ENCODE measurements at places on chromosomes 2 and 18.

GRCh38 chr18:49815927-49816326 lies 2.6 kb upstream of the ACAA2 start:
- peaks cover 9% of the 10 kb centered on the region for H3K4me1 ChIP-seq
- H3K27ac ChIP-seq = no peak overlapping the region
- no peak for DNase-seq

DNA sequence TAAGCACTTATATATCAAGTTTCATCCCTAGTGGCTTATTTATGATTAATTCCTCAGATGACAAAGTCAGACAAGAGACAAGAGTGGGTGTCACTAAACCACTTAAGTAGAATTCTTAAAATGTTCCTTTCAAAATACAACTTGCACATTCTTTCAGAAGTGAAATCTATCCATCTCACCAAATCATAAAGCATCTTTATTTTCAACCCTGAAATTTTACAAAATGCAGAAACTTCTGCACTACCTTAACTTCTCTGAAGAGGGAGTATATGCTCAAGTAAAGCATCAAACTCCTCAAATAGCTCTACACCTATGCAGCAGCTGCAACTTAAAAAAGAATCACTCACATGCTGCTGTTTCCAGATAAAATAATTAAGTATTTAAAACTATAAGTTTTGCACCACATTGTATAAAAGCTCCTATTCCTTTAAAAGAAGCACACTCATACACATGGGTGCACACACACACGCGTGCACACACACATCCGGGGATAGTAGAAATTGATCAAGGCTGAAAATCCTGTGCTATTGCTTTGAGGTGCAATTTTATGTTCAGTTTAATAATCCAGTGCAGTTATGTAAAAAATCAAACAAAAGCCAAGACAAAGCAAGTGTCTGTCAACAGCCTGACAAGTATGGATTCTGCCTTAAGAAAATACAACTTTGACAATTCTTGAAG lies 244.5 kb downstream of the TCF4 start:
- H3K4me3 ChIP-seq = no peak overlapping the region
- H3K36me3 ChIP-seq = no peaks in the 10 kb centered on the region
- H3K4me1 ChIP-seq = no peaks in the 10 kb centered on the region
- no peak overlapping the region for H3K27ac ChIP-seq
- H3K27me3 ChIP-seq = no peaks in the 10 kb centered on the region
- DNase-seq = no peak

GRCh38 chr2:46865181-46865970 lies 50.2 kb downstream of the MCFD2 start:
- H3K4me1 ChIP-seq = no peaks in the 10 kb centered on the region
- no peaks in the 10 kb centered on the region for H3K36me3 ChIP-seq
- no peak overlapping the region for H3K4me3 ChIP-seq
- no peak overlapping the region for H3K27ac ChIP-seq
- no peak for DNase-seq

DNA sequence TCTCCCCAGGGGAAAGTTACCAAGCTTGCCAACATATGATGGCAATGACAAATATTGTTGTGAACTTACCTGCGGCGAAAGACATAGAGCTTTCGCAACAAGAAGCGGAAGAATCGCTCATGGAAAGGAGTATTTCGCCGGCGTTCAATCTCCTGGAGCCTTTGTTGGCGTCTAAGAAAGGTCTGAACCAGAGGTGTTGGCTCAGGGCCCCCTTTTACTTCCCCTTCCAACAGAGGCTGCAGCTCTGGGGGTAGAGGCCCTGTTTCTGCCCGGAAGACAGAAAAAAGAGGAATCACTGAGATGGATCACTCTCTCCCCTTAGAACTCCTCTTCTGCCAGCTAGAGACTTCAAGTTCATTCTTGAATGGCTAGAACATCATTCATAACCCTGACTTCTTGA lies 10.8 kb downstream of the GGCX start:
- no peaks in the 10 kb centered on the region for H3K27me3 ChIP-seq
- no peaks in the 10 kb centered on the region for H3K4me1 ChIP-seq
- no peaks in the 10 kb centered on the region for H3K36me3 ChIP-seq
- no peak for DNase-seq

DNA sequence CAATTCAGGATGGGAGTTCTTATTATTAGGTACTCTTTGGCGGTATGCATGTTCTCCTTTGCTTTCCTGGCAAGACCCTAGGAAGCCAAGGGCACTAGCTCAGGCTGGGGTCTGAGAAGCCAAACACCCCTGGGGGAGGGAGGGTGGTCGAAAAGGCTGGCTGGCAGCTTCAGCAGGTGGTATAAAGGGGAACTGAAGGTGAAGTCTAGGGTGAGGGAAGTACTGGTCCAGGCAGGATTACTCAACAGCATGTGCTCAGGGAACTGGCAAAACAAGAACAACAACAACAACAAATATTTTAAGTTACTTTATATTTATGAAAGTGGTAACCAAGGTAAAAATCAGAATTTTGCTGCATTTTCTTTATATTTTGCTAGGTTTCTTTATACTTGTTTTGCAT lies 40.7 kb upstream of the PCBP1 start:
- DNase-seq = no peak
- peak overlapping the region; percentile 14 for H3K27ac ChIP-seq
- no peaks in the 10 kb centered on the region for H3K4me1 ChIP-seq
- no peaks in the 10 kb centered on the region for H3K36me3 ChIP-seq
- H3K27me3 ChIP-seq = no peaks in the 10 kb centered on the region

DNA sequence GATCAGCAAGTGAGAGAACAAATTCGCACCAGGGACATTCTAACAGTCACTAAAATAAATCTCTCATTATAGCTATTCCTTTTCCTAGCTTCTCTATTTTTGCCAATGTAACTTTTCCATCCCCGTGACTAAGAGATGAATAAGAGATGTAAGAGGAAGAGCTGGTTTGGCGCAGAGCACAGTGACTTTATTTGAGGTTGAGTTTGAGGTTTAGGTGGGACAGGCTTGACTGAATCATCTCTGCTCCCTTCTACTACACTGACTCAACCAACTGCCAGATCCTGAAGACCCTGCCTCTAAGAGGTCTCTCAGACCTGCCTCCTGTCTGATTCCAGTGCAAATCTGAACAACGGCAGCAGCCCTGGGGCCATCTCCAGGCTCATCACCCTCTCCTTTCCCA lies 28.0 kb downstream of the RFX8 start:
- DNase-seq = no peak
- H3K27me3 ChIP-seq = no peaks in the 10 kb centered on the region
- H3K27ac ChIP-seq = no peak overlapping the region

DNA sequence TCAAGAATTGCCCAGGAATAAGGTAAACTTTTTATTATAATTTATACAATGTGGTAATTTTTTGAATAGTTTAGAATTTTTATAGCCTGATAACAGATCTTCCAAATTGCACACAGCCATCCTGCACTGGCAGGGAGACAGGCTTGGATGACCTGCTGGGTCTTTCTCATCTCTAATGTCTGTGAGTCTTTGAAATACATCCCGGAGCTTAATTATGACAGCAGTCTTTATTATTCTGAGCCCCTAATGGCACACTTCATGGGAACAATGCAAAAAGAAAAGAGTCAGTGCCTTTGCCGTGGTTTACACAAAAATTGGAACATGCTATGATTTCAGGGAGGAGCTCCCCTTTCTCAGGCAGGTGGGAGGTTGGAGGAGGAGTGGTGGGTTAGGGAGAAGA lies 71.0 kb downstream of the TMEM182 start:
- no peaks in the 10 kb centered on the region for H3K27me3 ChIP-seq
- H3K27ac ChIP-seq = no peak overlapping the region
- DNase-seq = no peak
- H3K4me3 ChIP-seq = no peak overlapping the region
- no peaks in the 10 kb centered on the region for H3K36me3 ChIP-seq
- H3K4me1 ChIP-seq = no peaks in the 10 kb centered on the region

DNA sequence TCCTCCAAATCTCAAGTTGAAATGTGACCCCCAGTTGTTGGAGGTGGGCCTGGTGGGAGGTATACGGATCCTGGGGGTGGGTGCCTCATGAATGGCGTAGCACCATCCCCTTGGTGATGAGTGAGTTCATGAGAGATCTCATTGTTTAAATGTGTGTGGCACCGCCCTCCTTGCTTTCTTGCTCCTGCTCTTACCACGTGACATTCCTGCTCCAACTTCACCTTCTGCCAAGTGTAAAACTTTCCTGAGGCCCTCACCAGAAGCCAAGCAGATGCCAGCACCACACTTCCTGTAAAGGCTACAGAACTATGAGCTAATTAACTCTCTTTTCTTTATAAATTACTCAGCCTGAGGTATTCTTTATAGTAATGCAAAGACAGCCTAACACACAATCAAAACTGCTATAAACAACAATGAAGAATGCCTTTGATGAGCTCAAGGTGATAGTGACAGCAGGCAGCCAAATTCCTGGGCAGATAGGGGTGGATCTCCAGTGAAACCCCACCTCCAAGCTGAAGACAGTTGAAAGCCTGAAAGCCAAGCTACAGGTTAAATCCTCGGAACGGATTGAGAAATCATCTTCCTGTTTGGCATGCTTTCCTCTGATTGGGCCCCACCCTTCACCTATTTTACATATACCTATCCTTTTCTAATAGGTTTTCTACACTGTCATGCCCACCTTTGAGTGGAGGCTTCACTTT lies 26.9 kb downstream of the MCEE start:
- no peaks in the 10 kb centered on the region for H3K4me1 ChIP-seq
- H3K27ac ChIP-seq = no peak overlapping the region
- H3K36me3 ChIP-seq = no peaks in the 10 kb centered on the region
- no peak overlapping the region for H3K4me3 ChIP-seq
- no peak for DNase-seq
- H3K27me3 ChIP-seq = no peaks in the 10 kb centered on the region

DNA sequence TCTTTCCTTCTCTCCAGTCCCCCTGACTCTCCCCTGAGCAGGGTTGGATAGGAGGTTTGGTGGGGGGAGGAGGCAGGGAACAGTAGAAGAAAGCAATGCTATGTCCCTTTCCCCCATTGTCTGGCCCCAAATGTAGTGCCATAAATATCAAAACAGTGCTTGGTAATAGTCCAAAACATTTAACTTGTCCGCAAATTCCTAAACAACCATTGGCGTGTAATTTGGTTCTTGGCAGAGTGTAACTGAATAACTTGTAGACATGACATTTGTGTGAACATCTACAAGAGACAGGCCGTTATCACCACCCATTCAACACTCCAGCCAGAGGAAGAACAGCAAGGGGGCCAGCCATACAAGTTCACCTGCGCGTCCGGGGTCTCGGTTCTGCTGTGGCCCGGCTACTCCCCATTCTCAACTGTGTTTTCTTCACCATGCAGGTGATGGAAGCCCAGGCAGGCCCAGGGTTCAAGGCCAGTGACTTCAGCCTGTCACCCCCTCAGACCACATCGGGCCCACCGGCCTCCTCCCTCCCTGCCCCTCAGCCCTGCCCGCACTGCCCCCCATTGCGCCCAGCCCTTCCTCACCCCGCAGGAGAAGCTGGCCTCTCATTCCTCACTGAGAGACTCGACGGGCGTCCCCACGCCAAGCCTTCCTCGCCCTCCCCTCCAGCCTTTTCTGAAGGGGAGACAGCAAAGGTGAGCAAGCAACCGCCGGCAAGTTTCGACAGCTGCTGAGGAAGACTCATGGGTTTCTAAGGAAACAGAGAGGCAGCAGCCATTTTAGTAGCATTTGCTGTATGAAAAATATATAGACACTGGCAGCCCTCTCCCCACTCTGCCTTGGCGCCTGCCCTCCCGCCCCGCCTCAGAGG lies 699 bp upstream of the RAPGEF4 start:
- DNase-seq = no peak
- H3K4me3 ChIP-seq = peak overlapping the region; percentile 77
- H3K27ac ChIP-seq = no peak overlapping the region
- no peaks in the 10 kb centered on the region for H3K36me3 ChIP-seq
- H3K4me1 ChIP-seq = no peaks in the 10 kb centered on the region

- H3K27me3 ChIP-seq = no peaks in the 10 kb centered on the region
- peak overlapping the region; percentile 34 for H3K4me3 ChIP-seq
- DNase-seq = no peak
- no peaks in the 10 kb centered on the region for H3K4me1 ChIP-seq
- no peak overlapping the region for H3K27ac ChIP-seq
These were observed 133.7 kb upstream of the MEIS1 start for GRCh38 chr2:66301022-66301766.

GRCh38 chr2:215573496-215573895 lies 137.6 kb upstream of the FN1 start:
- H3K4me3 ChIP-seq = no peak overlapping the region
- no peak for DNase-seq
- no peak overlapping the region for H3K27ac ChIP-seq
- no peaks in the 10 kb centered on the region for H3K4me1 ChIP-seq
- no peaks in the 10 kb centered on the region for H3K36me3 ChIP-seq
- H3K27me3 ChIP-seq = no peaks in the 10 kb centered on the region

- H3K36me3 ChIP-seq = no peaks in the 10 kb centered on the region
- H3K27ac ChIP-seq = peak overlapping the region; percentile 95
These were observed 2.9 kb downstream of the LRATD1 start for GRCh38 chr2:14635391-14635871.

- H3K4me1 ChIP-seq = no peaks in the 10 kb centered on the region
- no peaks in the 10 kb centered on the region for H3K36me3 ChIP-seq
- no peaks in the 10 kb centered on the region for H3K27me3 ChIP-seq
- H3K4me3 ChIP-seq = no peak overlapping the region
These were observed 612.6 kb upstream of the ACVR2A start for GRCh38 chr2:147232225-147232669.

GRCh38 chr18:58158008-58158407 lies 114.0 kb downstream of the NEDD4L start:
- DNase-seq = no peak
- H3K4me1 ChIP-seq = no peaks in the 10 kb centered on the region
- H3K4me3 ChIP-seq = no peak overlapping the region

DNA sequence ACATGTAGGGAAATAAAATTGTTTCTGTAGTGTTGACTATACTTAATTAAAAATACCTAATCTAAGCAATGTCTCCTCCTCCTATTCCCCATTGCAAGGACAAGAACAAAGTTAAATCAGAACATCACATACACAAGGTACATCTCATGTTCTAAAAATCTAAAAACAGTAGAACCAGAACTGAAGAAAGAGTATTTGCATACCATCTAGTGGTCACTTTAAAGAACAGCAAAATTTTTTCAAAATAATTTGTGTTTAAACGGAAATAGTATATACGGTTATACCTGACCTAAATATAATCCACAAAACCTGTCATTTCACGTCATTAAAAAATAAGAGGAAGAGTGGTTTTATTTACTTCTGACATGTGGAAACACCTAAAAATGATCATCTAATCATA lies 294.3 kb upstream of the KCNH7 start:
- H3K27ac ChIP-seq = no peak overlapping the region
- DNase-seq = no peak
- no peaks in the 10 kb centered on the region for H3K4me1 ChIP-seq

DNA sequence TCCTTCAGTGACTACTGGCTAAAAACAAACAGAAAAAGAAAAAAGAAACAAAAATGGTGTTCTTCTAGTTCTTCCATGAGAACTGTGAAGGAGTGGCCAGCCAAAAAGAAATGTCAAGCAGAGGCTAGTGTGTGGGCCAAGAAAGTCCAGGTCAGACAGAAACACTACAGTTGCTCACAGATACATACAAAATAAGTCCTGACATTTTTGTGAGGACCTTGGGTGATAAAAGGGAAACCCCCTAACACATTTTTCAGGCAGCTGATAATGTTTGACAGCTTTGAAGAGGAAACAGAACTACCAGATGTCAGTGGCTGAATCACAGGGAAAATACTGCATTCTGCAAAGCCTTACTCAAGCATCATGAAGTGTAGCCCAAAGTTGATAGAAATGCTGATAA lies 28.1 kb downstream of the ARHGAP25 start:
- DNase-seq = no peak
- H3K4me3 ChIP-seq = no peak overlapping the region
- no peak overlapping the region for H3K27ac ChIP-seq
- no peaks in the 10 kb centered on the region for H3K27me3 ChIP-seq
- no peaks in the 10 kb centered on the region for H3K4me1 ChIP-seq

- no peaks in the 10 kb centered on the region for H3K4me1 ChIP-seq
- no peak for DNase-seq
- no peak overlapping the region for H3K4me3 ChIP-seq
- no peaks in the 10 kb centered on the region for H3K27me3 ChIP-seq
- H3K36me3 ChIP-seq = no peaks in the 10 kb centered on the region
- H3K27ac ChIP-seq = no peak overlapping the region
These were observed 24.3 kb upstream of the DYNC2LI1 start for GRCh38 chr2:43749583-43749982.
